ENCODE measurements at places on chromosomes 7 and 10.

DNA sequence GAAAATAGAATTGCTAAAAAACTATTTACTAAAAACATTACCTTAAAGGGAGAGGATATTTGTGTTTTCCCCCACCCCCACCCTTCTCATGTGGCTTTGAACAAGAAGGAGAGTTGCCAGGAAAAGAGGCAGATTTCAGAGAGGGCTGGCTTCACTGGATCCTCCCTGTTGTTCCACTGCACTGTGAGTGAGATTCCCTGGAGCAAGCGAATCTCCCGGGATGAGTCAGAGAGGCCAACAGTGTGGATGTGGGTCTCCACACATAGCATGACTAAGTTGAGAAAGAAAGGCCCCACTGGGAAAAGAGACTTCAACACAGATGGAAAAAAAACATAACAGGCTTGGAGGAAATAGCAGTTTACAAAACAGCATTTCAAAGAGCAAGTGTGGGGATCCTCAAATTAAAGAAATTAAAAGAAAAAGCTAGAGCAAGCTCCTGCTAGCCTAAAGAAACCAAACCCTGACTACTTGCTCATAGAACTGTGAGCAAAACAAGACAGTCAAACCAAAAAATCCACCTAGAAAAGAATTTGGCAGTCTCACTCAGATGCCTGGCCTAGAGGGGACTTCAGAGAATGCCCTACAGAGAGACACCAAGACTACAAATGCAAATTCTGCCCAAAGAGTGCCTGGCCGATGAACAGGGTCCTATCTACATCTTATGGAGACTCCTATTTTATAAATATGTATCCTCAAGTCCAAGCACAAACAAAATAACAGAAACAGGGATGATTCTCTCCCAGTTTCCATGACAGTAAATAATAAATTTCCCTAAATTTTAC is 3.4 kb downstream of the CAV1 start:
- DNase-seq = no peak

DNA sequence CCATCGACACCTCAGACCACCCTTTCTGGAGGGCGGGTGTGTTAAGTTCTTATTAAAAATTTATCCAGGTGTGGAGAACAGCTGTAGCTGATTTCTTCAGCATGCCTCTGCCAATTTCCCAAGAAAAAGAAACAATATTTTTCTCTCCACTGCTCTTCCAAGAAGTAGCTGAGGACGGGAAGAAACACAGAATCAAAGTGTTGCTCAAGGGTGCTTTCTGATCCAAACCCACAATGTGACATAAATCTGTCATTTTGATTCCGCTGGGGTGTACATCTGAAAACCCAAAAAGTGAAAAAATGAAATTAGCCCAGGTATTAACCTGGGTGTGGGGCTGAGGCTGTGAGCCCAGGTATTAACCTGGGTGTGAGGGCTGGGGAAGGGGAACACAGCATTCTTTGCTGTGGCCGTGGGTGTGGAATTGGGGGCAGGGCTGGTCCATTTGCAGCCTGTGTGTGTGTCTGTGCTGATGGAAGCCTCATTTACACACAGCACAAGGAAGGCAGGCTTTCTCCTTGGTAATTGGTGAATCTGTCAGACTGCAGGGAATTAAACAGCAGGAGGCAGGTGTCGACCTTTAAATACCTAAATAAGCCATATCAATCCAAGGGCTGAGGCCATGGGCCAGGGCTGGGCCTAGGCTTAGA is 48.4 kb upstream of the CCDC3 start:
- DNase-seq = no peak

- DNase-seq = no peak
These were observed 217.7 kb upstream of the KCND2 start for GRCh38 chr7:120055300-120055699.

- no peak for DNase-seq
These were observed 62.0 kb upstream of the CAMK2B start for GRCh38 chr7:44387389-44387788.
